ENCODE measurements at places on chromosomes 2 and 18. TPM values are rescaled to one million over a fixed set of nuclear protein-coding genes. Genes with fewer than 3 reads are reported as not detected.
A peak's percentile ranks its signal among the peaks of the same experiment; 100 is the strongest.

The KCNF1 gene
- total RNA-seq: 0.56 TPM

DNA sequence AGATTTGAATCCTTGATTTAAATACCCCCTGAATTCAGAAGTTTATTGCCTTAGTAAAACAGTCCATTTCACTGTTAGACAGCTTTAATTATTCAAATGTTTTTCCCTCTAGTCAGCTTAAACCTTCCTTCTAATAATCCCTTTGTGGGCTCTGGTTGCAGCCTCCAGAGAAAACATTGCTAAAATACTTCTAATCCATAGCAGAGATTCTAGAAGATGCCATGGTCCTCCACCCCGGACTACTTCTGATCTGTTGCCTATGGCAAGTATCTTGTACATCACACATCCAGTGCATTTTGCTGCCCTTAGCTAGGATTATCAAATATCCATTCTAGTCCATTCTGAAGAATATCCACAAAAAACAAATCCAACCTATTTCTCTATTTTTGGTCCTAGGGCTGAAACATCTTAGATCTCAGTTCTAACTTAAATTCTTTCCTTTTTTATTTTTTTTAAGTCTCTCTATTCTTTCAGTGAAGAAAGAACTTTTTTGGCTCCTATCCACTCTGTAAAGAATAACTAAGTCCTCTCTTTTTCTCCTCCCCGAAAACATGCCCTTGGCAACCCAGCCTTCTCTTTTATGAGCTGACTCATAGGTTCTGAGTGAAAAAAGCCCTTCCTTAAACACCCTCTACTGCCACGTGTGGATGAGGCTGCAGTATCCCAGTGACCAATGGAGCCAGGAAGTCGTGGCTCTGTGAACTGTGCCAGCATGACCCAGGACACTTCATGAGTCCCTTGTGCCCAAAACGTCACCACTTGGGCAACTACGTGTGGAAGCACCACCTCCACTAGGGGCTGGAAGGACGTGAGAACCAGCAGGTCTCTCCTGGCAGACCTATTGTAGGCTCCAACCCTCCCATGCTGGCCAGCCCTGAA lies 349.8 kb downstream of the TNS1 start:
- DNase-seq: peak; percentile 89

DNA sequence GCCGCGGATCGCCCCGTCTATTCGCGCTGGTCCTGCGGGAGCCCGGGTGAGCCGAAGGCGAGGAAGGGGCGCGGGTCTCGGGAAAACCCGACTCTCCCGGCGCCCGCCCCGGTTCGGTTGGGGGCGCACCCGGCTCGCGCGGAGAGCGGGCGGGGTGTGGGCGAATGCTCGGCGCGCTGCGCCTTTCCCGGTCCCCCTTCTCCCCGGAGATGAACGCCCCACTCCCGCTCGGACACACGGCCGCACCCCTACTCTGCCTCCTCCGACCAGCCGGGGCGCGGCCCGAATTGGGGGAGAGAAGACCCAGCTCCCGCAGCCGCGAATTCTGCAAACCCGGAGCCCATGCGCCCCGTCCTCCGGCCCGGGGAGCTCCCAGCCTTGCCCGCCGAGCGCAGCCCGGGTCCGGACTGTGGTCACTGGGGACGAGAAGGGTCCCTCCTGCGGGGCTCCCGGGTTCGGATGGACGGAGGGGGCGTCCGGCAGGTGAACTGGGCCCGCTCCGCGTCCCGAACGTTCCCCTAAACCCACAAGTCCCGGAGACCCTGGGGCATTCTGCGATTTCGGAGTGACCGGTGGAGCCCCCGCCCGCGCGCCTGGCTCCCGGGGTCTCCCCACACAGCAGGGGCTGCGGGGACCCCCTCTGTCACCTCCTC lies 734 bp downstream of the KCNG2 start:
- DNase-seq: no peak

The CDH19 gene
- not detected for total RNA-seq

GRCh38 chr18:69763002-69763401 lies 184.7 kb downstream of the CD226 start:
- DNase-seq: no peak

GRCh38 chr2:219902891-219903552 lies 275.6 kb downstream of the SLC4A3 start:
- peak; percentile 8 for DNase-seq

The TEKT4 gene
- total RNA-seq: not detected

DNA sequence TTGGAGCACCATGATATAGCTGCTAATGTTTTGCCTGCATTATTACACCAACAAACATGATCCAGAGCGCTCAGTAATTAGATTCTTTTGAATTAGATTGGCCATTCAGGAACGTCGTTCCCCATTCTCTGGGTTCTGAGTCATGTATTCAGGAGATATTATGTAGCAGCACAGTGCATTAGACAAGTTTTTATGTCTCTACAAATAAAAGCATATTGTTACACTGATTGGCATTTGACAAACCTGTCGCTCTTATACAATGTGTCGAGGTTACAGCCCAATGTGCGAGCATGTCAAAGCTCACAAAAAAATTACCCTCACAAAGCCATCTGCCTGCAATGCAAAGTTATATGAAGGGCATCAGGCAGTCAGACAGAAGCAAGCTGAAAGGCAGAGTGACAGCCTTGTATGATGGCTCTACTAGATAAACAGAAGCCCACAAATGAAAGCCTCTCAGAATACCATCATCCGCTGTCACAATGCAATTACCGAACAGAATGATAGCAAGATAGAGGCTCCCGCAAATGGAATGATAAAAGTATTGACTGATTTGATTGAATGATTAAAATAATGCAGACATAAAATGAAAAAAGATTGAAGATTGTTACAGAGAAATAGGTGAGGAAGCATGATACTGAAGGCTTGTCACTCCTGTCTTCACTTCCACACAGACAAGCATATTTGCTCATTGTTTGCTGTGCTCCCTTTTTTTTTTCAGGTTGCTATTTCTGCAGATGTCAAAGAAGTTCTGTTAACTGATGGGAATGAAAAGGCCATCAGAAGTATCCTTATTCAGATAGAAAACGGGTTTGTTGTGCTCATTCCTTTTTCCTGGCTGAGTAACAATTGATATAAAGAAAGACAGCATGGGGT lies 234.6 kb upstream of the SIX3 start:
- no peak for DNase-seq

- peak; percentile 25 for DNase-seq
Measured at GRCh38 chr18:37483221-37483971, 82.2 kb downstream of the CELF4 start.

The SERPINB3 gene
- total RNA-seq: not detected

GRCh38 chr2:63778391-63778790 lies 63.3 kb upstream of the UGP2 start:
- no peak for DNase-seq

The KLF11 gene
- total RNA-seq: 2.0 TPM

The TFPI gene
- 93.9 TPM for total RNA-seq

GRCh38 chr2:202036601-202037037 lies 3.0 kb downstream of the FZD7 start:
- peak; percentile 35 for DNase-seq

The SPC25 gene
- total RNA-seq: 2.0 TPM

- no peak for DNase-seq
Measured at GRCh38 chr18:72174972-72175649, 369.0 kb downstream of the CBLN2 start.

The LBX2 gene
- total RNA-seq: 0.18 TPM

The TUBA4B gene
- not detected for total RNA-seq

- no peak for DNase-seq
Measured at GRCh38 chr18:25175558-25176517, 176.1 kb downstream of the ZNF521 start.

DNA sequence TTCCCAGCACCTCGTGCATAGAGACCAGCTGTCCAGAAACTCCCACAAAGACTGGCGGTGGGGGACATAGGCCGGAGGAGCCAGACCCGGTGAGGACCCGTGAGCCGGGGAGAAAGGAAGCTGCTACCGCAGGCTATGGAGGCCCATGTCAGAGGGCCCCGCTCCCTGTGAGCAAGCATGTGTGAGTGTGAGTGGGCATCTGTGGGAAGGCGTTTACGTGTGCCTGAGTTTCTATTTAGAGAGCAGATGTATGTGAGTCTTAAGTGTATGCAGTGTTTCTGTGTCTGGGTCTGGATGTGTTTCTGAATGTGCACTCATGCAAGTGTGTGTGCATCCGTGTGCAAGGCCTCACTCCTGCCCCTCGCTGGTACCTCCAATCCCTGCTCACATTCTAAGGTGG lies 187.8 kb upstream of the RAB6C start:
- DNase-seq: no peak

DNA sequence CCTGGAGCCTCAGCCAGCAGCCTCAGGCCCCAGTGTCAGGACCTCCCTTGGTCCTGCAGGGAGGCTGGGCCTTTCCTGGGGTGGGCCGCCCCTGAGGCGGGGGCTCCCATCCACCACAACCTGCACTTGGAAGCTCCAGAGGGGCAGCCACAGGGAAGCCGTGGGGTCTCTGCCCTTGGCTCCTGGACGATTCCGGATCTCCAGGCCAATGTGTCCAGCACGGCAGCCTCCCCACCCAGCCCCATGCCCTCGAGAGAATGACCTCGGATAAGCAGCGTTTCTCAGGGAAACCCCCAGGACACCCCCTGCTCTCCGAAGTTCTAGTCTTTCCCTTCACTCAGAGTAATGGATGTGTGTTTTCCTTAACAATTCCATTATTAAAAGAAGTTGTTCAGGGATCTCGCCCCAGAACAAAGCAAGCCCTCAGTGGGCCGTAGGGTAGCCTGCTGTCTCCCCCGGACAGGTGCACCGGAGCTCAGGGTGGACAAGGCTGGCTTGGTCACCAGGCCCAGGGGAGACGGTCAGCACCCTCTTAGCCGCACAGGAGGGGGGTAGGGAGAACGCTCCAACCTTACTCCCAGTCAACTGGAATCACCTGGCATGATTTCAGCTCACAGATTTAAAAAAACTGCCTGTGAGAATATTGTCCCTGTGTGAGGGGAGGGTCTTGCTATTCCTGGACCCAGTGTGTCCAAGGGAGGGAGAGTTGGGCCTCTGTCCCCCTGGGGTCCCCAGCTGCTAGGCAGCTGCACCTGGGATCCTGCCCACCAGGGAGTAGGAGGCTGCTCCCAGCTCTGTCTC lies 72.2 kb upstream of the OTOS start:
- DNase-seq: no peak

GRCh38 chr2:97011977-97012569 lies 25.7 kb upstream of the FAM178B start:
- peak; percentile 70 for DNase-seq

GRCh38 chr2:121245913-121246312 lies 39.1 kb downstream of the TFCP2L1 start:
- DNase-seq: no peak

DNA sequence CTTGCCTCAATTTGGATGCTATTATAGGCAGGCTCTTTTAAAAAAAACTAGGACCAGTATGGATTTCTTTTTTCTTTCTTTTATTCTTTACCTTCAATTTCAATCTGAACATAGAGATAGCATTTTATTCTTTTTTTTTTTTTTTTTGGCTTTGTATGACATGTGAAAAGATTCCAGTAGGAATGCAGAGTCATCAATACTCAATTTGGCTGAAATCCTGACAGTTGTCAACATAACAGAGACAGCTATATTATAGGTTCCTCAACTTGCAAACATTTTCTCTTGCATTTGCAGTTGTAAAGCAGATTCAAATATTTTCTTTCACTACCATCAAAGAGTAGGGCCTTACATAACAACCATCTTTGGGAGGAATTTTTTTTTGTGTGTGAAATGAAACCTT lies 334.4 kb downstream of the LRP1B start:
- DNase-seq: no peak

The HOXD12 gene
- not detected for total RNA-seq

- peak; percentile 72 for DNase-seq
Measured at GRCh38 chr2:30447149-30448045, at the start of gene LCLAT1. LCLAT1 (plus strand) TSS chr2:30447246; CDS start chr2:30525591, 78,345 bp downstream.

- DNase-seq: peak; percentile 50
Measured at GRCh38 chr18:51054764-51055163, 24.8 kb downstream of the SMAD4 start.

DNA sequence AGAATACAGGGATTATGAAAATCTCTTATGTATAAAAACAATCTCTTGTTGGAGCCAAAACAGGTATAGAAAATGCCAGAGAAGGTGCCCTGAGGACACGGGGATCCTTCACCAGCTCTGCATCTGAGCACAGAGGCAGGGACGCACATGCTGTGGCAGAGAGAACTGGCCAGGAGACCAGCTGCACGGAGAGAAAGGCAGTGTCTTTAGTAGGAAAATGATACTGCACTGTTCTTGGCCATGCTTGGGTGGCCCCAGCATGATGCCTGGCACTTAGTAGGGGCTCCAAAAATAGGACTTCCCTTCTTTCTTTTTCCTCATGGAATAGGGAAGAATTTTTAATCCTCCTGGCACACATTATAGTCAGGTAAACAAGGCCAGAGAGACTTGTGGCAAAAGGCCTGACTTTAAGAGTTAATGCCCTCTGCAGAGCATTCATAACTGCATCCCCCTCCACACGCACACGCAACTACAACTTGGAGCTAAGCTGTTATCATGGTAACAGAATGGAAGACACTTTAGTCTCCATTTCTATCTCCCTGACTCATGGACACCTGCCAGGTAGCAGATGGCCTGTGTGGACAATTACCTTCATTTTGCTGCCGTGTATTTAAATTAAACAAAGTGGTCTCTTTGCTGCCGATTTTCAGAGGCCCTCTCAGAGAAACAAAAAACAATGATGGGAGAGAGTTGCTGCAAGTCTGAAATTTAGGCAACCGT lies 59.7 kb upstream of the DNMT3A start:
- no peak for DNase-seq

GRCh38 chr2:20167356-20167755 lies 57.6 kb downstream of the SDC1 start:
- no peak for DNase-seq

The SERPINB12 gene
- not detected for total RNA-seq

The DOCK10 gene
- total RNA-seq: 63.6 TPM

GRCh38 chr18:60189856-60190255 lies 182.7 kb downstream of the MC4R start:
- no peak for DNase-seq

GRCh38 chr18:26267357-26267930 lies 41.2 kb downstream of the TAF4B start:
- DNase-seq: no peak
